ENCODE measurements at places on chromosomes 1 and 21. TPM values are rescaled to one million over a fixed set of nuclear protein-coding genes. Genes with fewer than 3 reads are reported as not detected.
A peak's percentile ranks its signal among the peaks of the same experiment; 100 is the strongest.

Gene FCMR
- 4.5 TPM for total RNA-seq

Gene AUNIP
- total RNA-seq: 0.53 TPM

Gene LCE6A
- not detected for total RNA-seq

Gene SOAT1
- total RNA-seq: 21.8 TPM

Gene LSM10
- 59.2 TPM for total RNA-seq

Gene CFHR2
- not detected for total RNA-seq

Gene PFKL
- total RNA-seq: 58.8 TPM

Gene GUCA2A
- not detected for total RNA-seq

DNA sequence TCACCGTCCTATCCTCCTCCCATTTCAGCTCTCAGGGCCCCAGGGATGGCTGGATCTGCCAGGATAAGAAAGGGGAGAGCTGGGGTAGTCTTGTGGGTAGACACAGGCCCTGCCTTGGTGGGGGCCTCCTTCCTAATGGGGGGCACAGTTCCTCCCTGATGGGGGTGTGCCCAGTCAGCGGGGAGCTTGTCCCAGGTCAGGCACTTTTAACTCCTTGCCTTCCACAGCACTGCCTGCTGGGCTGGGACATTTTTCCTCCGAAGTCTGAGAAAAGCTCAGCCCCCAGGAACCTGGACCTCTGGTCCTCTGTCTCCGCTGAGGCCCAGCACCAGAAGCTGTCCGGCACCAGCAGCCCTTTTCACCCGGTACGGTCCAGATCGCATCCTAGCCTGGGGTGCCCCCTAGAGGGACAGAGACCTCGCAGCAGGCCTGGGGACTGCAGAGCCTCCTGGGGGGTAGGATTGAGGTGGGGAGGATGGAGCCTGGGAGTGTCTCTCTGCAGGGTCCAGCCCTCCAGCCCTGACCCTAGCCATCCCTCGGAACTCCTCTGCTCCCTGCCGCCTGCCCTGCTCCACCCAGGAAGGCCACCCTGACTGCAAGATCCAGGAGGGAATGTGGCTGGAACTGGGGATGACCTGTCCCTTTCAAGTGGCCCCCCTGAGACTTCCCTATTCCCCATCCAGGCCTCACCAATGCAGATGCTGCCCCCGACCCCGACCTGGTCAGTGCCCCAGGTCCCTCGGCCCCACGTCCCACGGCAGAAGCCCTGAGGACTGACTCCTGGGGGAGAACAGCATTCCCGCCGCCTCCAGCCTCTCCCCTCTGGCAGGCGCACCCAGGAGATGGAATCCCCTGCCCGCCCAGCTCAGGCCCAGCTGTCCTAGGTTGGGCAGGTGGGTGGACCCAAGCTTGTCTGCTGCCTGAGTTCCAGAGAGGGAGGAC is 12.0 kb downstream of the MIIP start:
- peak; percentile 52 for DNase-seq

- DNase-seq: no peak
Measured at GRCh38 chr1:42936309-42937078, 22.2 kb downstream of the SLC2A1 start.

- DNase-seq: no peak
Measured at GRCh38 chr1:194052514-194053338, 866.3 kb upstream of the B3GALT2 start.

GRCh38 chr1:208206092-208206698 is 38.0 kb downstream of the PLXNA2 start:
- no peak for DNase-seq

DNA sequence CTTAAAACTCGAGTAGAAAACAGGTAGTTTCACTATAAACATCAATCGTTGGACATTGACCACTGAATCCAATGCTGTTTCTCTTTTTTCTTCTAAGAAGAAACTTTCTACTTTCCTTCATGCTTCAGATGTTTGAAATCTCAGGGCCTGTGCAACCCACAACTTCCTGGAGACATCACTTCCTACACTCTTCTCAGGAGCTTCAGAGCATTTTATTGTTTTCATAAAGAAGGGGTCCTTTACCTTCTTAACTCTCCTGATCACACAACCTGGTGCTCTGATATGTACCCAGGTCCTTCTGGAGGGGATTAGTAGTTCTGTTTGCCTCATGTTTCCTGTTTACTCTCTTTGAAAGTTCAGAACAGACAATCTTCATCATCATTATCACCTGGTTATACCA is 113.0 kb upstream of the VAV3 start:
- no peak for DNase-seq

GRCh38 chr1:91550961-91551360 is 50.3 kb downstream of the CDC7 start:
- no peak for DNase-seq

DNA sequence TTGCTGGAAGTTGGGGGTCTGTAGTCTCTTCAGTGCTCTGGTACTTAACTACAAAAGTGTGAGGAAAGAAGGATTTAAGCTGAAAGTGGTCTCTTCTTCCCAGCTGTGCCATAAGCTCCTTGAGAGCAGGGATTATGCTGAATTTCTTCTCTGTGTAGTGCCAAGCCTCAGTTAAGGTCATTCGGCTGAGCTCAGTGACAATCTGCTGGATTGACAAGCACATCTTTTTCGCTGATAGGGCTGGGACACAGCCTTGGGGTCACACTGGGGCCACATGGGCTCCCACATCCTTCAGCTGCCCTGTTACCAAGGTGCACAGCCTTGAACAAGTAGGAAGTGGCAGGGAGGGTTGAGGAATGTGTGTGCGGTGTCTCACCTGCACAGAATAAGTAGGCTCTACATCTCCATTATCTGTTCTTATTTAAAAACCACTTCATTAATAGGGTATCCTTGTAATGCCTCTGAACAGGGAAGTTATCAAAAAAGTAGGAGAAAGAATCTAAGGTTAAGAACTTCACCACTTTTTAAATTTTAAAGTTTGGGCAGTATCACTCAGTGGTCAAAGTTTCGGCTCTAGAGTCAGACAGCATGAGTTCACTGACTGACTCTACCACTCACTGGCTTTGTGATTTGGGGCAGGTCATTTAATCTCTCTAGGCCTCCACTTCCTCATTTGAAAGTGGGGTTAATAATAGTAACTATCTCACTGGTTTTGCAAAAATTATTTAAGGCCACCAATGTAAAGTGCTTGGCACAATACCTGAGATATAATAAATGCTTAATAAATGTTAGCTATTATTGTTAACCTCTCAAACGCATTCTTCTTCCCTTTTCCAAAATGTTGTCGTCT is 10.3 kb downstream of the ZBTB40 start:
- DNase-seq: no peak

DNA sequence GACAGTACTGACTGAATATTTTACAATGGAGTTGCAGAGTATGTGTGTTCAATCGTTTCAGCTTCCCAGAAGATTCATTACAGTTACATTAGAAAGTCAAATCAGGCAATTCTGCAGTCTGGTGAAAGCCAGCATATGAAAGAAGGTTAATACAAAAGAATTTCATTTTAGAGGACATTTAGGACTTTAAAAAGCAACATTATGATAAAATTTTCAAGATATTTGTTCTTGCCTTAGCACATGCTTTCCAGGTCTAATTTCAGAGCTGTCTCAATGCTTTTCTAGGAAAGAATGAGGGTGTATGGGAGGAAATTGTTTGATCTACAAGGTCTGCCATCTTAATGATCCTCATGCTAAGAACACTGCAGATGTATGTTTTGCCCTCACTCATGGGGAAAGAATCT is 63.2 kb downstream of the RERE start:
- DNase-seq: no peak

DNA sequence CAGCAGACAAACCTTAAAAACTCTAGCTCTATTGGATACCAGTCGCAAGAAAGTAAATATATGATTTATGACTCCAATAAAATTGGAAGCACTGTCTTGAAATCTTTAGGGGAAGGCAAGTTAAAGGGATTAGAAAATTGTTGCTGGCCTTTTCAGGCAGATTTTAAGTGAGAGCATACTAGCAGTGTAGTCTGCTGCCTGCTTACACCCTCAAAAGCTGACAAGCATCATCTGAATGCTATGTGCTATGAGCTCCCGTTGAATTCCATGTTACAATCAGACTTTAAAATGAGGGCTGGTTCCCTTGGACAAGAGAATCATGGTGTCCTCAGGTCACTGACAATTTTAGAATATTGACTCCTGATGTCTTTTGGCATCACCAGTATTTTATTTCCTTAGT is 271.1 kb upstream of the C1orf105 start:
- no peak for DNase-seq

DNA sequence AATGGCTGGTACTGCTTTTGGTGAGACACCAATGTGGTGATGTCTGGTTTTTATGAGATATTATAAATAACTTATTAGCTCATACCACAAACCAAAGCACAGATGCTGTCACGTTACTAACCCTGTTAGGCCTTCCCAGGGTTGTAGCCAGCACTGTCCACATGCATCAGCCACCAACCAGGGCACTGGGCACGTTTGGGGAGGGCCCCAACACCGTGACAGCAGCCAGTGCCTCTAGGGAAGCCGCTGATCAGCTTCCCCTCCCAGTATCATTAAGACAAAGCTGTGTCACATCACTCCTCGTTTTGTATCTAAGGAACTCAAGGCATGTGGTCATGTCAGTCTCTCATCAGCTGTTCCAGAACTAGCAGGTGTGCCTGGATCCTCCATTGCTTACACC is 13.9 kb downstream of the URB1 start:
- DNase-seq: no peak

DNA sequence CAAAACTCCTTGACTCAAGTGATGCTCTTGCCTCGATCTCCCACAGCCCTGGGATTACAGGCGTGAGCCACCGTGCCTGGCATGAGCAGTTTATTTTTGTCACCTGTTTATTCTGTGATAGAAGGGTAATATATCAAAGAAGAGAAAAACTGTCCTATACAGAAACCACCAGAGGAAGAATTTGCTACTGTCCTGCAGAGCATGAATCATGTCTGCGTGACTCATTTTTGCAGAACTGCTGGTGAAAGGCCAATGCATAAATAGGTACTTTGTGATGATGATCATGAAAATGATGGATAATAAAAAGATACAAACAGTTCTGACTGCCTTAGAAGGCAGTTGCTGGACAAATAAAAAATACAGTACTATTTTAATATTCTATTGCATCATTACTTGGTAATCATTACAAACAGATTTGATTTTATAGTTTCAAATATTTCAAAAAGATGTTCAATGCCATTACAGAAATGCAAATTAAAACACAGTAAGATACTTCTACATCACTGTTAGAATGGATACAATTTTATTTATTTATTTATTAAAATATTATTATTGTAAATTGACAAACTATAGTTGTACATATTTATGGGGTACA is 26.5 kb downstream of the RIPPLY3 start:
- DNase-seq: no peak

DNA sequence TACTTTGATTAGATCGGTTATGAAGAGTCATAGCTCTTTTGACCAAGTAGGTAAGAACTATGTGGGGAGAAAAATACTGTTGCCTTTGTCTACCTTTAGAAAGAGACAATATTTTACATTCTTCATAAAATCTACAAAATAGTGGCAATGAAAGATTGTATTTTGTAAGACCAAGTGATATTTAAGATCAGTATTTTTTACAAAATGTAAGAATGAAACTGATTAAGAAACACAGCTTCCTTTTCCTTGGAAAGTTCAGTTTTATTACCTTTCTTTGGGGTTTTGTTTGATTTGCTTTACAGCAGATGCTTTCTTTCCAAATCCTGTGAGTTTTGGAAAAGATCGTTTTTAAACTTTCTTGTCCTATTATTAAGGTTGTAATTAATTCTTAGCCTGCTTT is 69.8 kb downstream of the SLC35A3 start:
- no peak for DNase-seq

GRCh38 chr1:202160377-202160940 is at the start of gene PTPN7:
PTPN7 (minus strand) TSS chr1:202160602; CDS start chr1:202159402, 1,200 bp downstream.
- no peak for DNase-seq

- peak; percentile 54 for DNase-seq
Measured at GRCh38 chr1:43934101-43934985, 742 bp downstream of the ARTN start.

DNA sequence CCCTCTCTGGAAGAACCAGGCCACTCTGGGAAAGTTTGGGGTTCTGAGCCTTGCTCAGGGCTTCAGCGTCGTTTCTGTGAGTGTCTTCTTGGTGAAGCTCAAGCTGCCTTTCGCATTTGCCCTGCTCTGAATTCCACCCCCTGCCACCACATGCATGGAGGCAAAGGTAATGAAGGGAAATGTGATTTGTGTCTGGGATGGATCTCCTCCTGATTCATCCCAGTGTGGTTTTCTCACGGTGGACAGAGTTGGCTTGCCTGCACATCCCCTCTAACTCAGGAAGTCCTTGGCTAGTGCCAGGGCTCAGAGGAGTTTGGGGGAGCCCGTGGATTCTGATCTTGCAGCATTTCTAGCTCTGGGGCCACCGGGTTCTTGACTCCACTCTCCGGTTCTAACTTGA is 173.6 kb upstream of the RAB4A start:
- DNase-seq: no peak

GRCh38 chr1:7018351-7018750 is 233.1 kb downstream of the CAMTA1 start:
- no peak for DNase-seq

DNA sequence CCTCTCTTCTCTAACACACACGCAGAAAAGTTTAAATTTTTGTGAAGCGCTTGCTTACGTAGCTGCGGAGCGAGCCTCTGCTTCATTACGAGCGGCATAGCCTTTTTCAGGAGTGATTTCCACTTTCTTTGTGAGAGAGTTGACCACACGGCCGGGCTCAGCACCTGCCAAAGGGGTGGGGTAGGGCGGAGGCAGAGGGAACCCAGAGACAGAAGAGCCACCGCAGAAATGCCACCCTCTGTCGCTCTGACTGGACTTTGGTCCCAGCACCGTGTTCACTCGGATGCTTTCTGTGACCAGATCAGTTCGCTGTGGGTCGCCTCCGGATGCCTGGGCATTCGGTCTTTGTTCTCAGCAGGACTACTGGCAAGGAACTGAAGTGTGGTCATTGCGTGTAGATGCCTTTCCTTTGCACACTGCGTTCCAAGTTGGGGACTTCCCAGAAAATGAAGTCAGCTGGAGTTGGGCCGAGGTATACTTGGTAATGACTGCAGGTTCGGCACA is 883 bp downstream of the CHODL start:
- DNase-seq: peak; percentile 28

- peak; percentile 78 for DNase-seq
Measured at GRCh38 chr1:154485106-154485505, 16.9 kb upstream of the TDRD10 start.

DNA sequence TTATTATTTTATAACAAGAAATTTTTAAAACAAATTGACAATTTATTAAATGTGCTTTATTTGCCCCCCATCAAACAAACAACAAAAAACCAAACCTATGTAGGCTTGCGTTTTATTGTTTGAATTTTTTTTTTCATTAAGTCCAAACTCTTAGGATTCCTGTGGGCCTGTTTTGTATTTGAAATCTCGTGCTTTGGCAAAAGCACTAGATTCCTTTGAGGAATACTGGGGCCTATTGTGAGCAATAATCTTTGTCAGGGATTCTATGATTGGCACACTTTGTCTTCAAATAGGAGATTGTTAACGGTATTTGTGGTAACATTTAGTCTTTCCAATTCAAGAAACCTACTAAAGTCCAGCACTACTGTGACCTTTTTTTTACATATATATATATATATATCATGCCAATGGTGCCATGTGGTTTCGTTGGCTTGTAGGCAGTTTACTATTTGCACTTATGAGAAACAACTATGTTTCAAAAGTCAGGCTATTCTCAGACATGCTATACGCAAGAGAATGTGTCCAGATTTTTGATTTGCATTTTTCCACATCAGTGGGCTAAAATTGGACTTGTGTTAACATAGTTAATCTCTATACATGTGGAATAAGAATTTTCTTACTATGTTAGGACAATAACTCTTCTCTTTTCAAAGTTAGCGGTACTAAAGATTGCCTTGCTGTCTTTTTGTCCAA is 70.4 kb upstream of the GREM2 start:
- no peak for DNase-seq
